ENCODE measurements at places on chromosomes 2 and 18.

GRCh38 chr2:105592288-105592687 lies 152.4 kb upstream of the NCK2 start:
- DNase-seq = no peak

- no peak for DNase-seq
Observed at GRCh38 chr2:113734185-113734584, 22.3 kb downstream of the SLC35F5 start.

DNA sequence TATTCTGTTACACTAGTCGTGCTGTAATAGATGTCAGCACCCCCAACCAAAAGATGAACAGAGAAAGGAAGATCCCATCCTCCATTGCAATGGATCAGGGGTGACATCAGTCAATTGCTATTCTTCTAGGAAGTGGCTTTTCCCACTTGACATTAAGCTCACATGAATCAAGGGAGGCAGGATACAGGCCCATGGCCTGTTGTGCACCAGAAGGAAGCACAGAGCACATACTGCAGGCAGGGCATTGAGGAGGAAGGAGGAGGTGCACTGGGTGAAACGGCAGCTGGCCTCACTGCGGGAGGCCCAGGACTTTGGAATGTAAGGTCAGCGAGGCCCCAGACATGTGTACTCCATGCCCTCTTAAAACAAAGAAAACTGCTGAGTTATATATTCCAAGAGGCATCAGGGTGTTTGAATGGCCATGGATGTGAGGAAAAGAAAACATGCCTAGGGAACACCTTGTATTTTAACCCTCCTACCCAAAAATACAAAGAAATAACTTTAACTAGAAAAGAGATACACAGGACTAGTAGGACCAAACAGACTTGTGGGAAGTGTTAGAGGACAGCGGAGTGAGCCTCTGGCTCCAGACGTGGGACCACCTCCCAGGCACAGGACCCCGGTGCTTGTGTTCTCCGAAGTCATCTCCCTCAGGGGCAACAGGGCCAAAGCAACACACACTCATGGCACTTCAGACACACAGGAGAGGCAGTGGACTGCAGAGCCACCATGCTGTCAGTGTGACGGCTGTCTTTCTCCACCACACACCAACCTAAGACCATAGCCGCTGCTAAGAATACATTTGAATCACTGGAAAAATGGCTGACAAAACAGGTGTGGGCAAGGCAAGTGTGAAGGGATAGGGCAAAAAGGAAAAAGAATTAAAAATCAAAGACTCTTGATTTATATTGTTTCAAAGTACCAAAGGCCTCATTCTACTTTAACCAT lies 51.4 kb upstream of the RIOK3 start:
- no peak for DNase-seq

- no peak for DNase-seq
Observed at GRCh38 chr2:129733579-129733978, 245.9 kb upstream of the RAB6C start.

DNA sequence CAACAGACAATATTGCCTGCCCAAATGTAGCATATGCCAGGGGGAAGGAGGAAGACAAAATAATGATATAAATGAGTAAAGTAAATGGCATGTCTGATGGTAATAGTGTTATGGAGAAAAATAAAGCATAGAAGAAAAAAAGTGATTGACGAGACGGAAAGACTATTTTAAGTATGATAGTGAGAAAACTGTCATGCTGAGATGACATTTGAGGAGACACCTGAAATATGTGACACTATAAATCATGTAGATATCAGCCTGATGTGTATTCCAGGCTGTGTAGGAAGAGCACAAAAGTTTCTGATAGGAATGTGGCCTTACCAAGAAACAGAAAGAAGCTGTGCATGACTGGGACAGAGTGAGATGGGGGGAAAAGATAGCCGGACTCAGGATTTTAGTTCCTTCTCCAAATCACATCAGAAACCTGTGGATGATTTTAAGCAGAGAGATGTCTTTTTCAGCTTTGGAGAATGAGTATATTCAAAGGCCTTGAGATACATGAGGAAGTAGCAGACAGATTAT lies 387.3 kb upstream of the SYT4 start:
- DNase-seq = no peak
